Fibroblast of skin of scalp (primary cell): ENCODE measurements at places on chromosomes 1 and 21.

DNA sequence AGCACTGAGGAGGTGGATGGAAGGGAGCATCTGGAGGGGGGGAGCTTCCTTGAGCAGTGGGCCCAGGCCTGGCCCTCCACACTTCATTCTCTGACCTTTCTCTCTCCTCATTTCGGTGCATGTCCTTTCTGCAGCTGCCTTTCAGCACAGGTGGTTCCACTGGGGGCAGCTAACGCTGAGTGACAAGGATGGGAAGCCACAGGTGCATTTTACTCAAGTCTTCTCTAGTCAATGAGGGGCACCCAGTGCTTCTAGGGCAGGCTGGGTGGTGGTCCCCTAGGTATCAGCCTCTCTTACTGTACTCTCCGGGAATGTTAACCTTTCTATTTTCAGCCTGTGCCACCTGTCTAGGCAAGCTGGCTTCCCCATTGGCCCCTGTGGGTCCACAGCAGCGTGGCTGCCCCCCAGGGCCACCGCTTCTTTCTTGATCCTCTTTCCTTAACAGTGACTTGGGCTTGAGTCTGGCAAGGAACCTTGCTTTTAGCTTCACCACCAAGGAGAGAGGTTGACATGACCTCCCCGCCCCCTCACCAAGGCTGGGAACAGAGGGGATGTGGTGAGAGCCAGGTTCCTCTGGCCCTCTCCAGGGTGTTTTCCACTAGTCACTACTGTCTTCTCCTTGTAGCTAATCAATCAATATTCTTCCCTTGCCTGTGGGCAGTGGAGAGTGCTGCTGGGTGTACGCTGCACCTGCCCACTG, 43.2 kb downstream of the YARS1 start:
- no peak for DNase-seq

DNA sequence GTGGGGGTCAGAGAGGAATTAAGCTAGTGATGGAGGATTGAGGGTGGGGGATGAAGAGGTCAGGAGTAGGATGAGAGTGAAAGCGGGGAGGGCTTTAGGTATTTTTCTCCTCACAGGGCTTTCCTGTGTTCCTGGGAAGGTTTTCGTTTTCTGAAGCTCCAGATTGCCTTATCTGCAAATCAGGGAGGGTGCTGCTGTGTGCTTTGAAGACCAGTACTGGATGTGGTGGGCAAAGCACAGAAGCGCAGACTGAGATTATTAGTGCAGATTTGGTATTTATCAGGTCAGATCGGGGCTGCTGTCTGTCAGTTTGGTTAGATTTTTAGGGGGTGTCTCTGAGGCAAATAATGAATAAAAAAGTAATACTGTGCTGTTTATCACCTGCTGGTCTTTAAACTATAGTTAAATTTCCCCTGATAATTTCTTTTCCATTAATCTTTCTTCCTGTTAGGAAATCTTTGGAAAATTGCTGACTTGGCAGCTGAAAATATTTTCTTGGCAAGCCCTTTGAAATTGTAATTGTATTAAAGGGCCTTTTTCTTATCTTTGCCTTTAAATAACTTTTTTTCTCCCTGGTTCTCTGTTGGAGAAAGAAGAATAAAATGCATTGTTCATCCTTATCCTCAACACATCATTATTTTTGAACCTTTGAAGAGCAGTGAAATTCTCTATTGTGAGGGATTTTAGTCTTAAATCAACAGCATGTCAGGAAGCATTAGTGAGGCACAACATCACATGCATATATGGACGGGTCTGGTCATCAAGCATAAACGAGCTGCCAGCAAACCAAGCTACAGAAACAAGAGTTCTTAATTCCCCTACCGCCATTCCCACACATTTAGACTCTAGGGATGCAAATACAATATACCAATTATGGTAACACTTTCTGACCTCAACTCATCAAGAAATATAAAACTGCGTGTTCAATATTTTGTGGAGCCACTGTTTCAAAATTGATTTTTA, 139.6 kb downstream of the S1PR1 start:
- DNase-seq = no peak

DNA sequence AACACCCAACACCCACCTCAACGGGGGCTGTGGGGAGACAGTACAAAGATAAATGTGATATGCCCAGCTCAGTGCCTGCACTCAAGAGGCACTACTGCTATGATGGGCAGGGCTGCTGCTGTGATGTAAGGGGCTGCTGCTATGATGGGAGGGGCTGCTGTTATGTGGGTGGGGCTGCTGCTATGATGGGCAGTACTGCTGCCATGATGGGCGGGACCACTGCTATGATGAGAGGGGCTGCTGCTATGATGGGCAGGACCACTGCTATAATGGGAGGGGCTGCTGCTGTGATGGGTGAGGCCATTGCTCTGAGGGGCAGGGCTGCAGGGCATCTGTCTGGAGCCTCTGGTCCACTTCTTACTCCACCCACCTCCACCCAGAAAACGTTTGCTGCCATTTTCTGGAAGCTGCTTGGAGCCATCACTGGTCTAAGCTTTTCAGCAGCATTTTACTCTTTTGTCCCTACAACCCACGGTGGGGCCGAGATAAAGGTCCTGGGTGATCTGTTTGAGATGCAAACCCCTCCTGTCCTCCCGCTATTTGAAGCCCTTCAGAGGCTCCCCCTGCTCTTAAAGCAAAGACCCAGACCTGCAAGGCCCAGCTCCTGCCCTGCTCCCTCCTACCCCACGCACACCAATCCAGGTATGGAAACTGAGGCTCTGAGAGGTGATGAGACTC, 656.9 kb downstream of the PTPRU start:
- no peak for DNase-seq

DNA sequence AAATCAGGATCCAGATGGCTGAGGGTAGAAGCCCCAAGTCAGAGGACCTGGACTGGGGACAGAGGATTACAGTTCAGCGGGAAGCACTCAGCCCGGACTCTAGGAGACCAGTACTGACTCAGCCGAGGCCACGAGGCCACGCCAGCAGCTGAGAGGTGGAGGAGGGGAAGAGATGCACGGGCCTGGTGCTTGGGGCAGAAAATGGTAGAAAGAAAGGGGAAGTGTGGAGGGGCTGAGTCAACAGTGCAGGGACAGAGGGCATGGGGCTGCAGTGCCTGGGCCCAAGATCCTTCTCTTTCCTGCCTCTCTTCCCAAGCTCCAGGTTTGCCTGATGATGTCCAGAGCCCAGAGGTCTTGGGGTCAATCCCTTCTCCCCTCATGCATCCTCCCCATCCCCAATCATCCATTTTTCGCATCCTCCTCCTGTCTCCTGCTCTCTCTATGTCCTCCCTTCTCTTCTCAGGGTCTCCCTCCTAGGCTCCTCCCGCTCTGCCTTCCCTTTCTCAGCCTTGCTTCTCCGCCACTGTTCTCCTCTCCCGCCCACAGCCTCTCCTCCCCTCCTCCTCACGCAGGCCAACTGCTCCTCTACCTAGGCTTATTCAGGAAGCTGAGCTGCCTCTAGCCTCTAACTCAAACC, 7.7 kb downstream of the ARHGEF2 start:
- peak; percentile 74 for DNase-seq

- DNase-seq = peak; percentile 63
These were observed 175.2 kb downstream of the DSCAM start for GRCh38 chr21:40671716-40672115.
